ENCODE measurements at places on chromosomes 13 and 19. TPM values are rescaled to one million over a fixed set of nuclear protein-coding genes. Genes with fewer than 3 reads are reported as not detected.
A peak's percentile ranks its signal among the peaks of the same experiment; 100 is the strongest.

GRCh38 chr19:55036058-55036457 lies 2.0 kb downstream of the GP6 start:
- no peak for ATAC-seq

GRCh38 chr13:110311443-110312338 lies 4.6 kb downstream of the COL4A2 start:
- ATAC-seq, result no peak

- no peak for ATAC-seq
Measured at GRCh38 chr13:98632961-98633360, 56.1 kb upstream of the STK24 start.

- ATAC-seq, result no peak
Measured at GRCh38 chr19:13996928-13997630, 9.0 kb downstream of the RFX1 start.

DNA sequence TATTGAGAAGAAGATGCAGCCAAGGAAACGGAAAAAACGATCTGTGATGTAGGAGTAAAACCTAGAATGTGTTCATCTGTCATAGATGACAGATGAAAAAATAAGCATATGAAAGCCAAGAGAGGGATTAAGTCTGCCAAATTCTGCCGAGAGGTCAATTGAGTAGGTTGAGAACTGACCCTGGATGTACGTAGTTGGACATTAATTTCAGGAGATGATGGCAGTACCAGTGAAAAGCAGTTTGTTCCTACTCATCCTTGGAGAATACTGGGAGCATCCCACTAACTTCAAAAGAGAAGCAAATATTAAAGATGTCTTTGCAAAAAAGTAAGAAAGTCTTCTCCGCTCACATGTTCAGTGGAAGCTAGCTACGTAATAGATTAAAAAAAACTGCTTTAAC lies 11.8 kb upstream of the FGF9 start:
- ATAC-seq, result no peak

GRCh38 chr19:39829702-39830275 lies 4.2 kb downstream of the DYRK1B start:
- ATAC-seq, result no peak

GRCh38 chr19:51311351-51312257 lies at the start of gene IGLON5:
Gene IGLON5, plus strand, starts transcription at chr19:51311644. Its CDS starts 204 bp downstream, at chr19:51311848.
- no peak for ATAC-seq

DNA sequence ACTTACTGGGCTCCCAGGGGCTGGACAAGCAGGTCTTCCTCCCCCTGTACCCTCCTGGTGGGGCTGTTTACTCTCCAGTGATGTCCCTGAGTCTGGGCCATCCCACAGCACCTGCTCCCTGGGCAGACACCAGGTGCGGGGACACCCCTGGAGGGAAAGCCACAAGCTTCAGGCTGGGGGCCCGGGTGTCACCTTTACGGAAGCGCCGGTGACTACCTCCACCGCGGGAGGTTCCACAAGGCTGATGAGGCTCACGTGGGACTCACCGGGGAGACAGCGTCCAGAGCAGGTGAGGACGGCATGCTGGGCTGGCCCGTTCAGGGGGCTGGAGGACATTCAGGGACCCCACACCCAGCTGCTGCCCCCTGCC lies 24.9 kb downstream of the NFILZ start:
- peak; percentile 73 for ATAC-seq

DNA sequence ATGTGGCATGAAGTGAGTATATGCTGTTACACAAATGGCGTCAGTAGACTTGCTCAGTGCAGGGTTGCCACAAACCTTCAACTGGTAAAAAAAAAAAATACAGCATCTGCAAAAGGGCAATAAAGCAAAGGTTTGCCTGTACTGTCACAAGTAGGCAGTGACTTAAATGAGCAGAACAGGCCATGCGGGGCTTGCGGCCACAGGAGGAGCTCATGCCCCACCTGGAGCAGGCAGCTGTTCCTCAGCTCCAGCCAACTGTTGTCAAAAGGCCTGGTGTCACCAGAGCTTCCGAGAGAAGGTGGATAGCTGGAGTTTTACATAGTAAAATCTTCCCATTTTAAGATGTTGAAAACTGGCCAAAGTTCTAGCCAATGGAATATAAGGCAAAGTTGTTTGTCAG lies 7.7 kb downstream of the ATP7B start:
- ATAC-seq, result no peak

DNA sequence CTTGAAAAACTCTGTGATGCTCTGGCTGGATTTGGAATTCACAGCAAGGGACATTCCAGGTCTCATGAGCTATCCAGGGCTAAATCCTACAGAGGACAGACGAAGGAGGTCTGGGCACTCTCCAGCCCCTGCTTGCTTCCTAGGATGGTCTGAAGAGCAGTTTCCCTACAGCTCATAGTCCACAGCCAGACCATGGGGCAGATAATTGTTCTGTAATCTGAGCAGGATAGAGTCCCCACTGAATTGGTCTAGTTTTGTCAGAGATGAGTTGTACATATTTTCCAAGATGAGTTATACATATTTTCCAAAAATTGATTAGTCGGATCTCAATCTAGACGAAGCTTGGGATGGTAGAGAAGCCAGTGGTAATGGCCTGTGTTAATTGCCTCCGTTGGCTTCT lies 75.6 kb downstream of the C13orf42 start:
- ATAC-seq, result no peak

GRCh38 chr13:38564256-38565150 lies 122.4 kb upstream of the FREM2 start:
- no peak for ATAC-seq

GRCh38 chr13:30148786-30149185 lies 158.6 kb downstream of the KATNAL1 start:
- ATAC-seq, result no peak

- no peak for ATAC-seq
Measured at GRCh38 chr13:41387576-41387975, 69.8 kb upstream of the RGCC start.

- peak; percentile 40 for ATAC-seq
Measured at GRCh38 chr19:45598267-45599001, 3.6 kb downstream of the GPR4 start.

- ATAC-seq, result no peak
Measured at GRCh38 chr13:46675016-46675415, 121.9 kb downstream of the ESD start.

DNA sequence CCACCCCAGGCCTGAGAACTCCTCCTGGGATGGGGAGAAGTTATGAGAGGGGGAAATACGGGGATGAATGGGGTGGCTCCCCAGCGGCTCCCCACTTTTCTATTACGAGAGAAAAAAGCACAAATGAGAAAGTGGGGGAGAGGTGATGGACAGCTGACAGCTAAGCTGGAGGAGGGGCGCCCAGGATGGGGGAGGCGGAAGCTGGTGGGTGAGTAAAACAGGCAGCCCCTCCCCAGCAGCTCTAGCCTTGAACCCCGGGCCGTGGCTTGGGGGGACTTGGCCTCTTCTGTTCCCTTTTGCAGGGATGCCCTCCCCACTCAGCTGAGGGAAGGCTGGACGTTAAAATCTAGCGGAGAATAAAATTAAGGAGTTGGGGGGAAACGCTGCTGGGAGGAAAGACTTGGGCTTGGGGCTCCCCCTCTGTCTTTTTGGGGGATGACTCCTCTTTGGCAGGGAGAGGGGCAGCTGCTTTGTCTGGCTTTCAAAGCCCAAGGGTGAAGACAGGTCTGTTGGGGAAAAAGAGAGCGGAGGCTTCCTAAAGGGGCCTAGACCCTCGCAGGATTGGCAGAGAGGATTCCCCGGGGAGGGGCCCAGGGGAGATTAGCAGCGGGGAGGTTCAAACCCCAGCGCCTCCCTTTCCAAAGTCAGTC lies 1.4 kb upstream of the SAMD1 start:
- ATAC-seq, result no peak

DNA sequence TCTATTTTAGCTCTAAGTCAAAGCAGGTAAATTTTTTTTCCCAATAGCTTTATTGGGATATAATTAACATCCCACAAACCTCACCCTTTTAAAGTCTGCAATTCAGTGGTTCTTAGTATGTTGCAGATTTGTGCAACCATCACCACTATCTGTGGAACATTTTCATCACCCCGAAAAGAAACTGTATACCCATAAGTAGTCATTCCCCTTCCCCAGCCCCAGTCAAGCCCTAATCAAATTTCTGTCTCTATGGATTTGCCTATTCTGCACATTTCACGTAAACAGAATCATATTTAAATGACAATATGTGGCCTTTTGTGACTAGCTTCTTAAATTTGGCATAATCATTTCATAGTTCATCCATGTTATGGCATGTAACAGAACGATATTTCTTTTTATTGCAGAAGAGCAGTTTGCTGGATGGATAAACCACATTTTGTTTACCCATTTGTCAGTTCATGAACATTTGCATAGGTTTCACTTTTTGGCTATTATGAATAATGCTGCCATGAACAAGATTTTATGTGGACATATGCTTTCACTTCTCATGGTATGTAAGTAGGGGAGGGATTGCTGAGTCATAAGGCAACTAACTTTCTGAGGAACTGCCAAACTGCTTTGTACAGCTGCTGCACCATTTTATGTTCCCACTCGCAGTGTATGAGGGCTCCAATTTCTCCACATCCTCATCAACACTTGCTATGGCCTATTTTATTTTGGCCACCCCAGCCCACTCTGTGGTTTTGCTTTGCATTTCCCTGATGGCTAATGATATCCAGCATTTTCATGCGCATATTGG lies 10.9 kb downstream of the SLC46A3 start:
- peak; percentile 98 for ATAC-seq

- peak; percentile 86 for ATAC-seq
Measured at GRCh38 chr13:30870049-30870884, 35.8 kb upstream of the MEDAG start.

- ATAC-seq, result no peak
Measured at GRCh38 chr13:45412274-45413049, 5.7 kb downstream of the SLC25A30 start.

- no peak for ATAC-seq
Measured at GRCh38 chr19:31538879-31539278, 189.6 kb upstream of the TSHZ3 start.

GRCh38 chr13:110128546-110128945 lies 178.4 kb downstream of the COL4A1 start:
- no peak for ATAC-seq

DNA sequence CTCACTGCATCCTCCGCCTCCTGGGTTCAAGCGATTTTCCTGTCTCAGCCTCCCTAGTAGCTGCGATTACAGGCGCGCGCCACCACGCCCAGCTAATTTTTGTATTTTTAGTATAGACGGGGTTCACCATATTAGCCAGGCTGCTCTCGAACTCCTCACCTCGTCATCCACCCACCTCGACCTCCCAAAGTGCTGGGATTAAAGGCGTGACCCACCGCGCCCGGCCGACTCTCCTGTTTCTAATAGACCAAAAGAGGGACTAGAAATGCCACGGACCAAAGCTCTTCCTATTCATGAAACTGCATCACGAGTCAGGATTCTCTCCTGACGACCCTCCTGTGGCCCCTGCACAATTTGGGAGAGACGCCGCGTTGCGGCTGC lies 563 bp downstream of the ZNF43 start:
- ATAC-seq, result peak; percentile 1

GRCh38 chr13:76020421-76020955 lies 384.4 kb downstream of the LMO7 start:
- ATAC-seq, result no peak

- ATAC-seq, result no peak
Measured at GRCh38 chr19:29527500-29528328, 1.9 kb downstream of the VSTM2B start.

- no peak for ATAC-seq
Measured at GRCh38 chr13:86846501-86846900, 824.7 kb upstream of the SLITRK5 start.

DNA sequence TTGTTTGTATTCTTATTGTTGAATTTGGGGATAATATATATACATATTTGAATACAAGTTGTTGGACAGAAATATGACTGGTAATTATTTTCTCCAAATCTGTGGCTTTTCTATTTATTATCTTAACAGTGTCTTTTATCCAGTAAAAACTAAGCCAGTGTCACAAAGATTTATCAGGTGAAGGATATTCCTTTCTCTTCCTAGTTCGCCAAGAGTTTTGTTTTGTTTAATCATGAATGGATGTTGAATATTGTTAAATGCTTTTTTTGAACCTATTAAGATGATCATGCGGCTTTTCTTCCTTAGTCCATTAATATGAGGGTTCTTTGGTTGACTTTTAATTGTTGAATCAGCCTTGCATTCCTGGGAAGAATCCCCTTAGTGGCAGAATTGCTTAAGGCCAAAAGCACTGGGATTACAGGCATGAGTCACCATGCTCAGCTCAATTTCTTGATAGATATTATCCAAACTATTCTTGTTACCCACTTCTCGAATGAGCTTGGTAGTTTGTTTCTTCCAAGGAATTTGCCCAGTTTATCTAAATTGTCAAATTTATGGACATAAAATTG lies 53.3 kb downstream of the TEX26 start:
- ATAC-seq, result no peak

- ATAC-seq, result no peak
Measured at GRCh38 chr13:43441899-43442499, 344.8 kb downstream of the ENOX1 start.

DNA sequence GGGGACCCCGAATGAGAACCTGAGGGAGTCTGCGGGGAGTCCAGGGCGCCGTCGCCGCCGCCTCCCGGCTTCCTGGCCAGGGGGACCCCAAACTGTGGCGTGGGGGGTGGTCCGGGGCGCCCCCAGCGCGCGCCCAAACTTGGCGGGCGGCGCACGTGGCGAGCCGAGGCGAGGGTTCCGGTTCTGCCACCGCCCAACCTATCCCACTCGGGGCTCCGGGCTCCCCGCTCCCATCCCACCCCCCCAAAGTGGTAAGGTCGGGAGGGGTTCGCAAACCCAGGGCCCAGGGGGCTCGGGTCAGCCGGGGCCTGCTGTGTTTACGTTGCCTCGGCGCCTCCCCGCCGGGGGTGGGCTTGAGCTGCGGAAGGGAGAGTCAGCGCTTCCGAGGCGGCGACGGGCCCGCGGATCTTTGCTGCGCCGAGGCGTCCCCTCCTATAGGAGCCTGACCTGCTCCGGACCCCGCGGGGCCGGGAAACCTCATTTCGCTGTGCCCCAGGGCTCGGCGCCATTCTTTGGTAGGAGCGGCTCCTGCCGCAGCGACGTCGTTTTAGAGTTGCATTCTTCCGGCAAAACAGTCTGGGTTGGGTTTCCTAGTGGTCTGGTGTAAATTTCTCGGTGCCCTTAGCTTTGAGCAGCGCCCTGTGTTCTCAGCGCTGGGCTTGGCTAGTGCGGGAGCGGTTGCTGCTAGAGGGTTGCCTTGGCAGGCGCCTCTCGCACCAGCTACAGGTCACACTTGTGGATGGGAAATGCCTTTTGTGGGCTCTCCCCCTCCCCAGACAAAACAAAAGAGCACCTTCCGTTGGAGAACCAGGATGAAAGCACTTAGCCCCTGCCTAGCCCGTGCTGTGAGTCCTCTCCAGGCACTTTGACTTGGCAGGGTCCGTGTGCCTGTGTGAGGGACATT lies 1.2 kb downstream of the DAZAP1 start:
- ATAC-seq, result peak; percentile 5

- no peak for ATAC-seq
Measured at GRCh38 chr19:35006342-35006998, 6.3 kb downstream of the GRAMD1A start.

GRCh38 chr13:66655847-66656454 lies 574.2 kb downstream of the PCDH9 start:
- no peak for ATAC-seq

SIAH3 gene
- total RNA-seq, result not detected

PRX gene
- total RNA-seq, result 1.3 TPM

LGALS14 gene
- 2.2 TPM for total RNA-seq

BST2 gene
- 130 TPM for total RNA-seq

DZIP1 gene
- not detected for total RNA-seq

CRLF1 gene
- not detected for total RNA-seq

FBN3 gene
- total RNA-seq, result 0.05 TPM

LYPD3 gene
- total RNA-seq, result 1.0 TPM

CYP4F3 gene
- 0.95 TPM for total RNA-seq

EMC10 gene
- total RNA-seq, result 57.8 TPM

GPC5 gene
- 0.09 TPM for total RNA-seq

C13orf42 gene
- total RNA-seq, result not detected

Data from activated T-helper 17 cell treated with anti-CD3 and anti-CD28 coated beads, Interleukin-2, amount 50 U/mL, for 72 hours (primary cell).